Activated CD4-positive, alpha-beta memory T cell treated with anti-CD3 and anti-CD28 coated beads for 36 hours (primary cell): ENCODE measurements at places on chromosomes 2 and 18. TPM values are rescaled to one million over a fixed set of nuclear protein-coding genes. Genes with fewer than 3 reads are reported as not detected.

Gene GAL3ST2
- 0.65 TPM for total RNA-seq

Gene MARCHF4
- total RNA-seq = not detected

Gene MRO
- total RNA-seq = not detected

Gene ECEL1
- 0.10 TPM for total RNA-seq

Gene SLC9A2
- total RNA-seq = not detected

Gene GKN1
- total RNA-seq = not detected

Gene IL1R2
- total RNA-seq = 35.6 TPM

Gene SERPINB4
- not detected for total RNA-seq

Gene RAPH1
- total RNA-seq = 11.5 TPM

Gene POTEC
- total RNA-seq = not detected

Gene AKAIN1
- total RNA-seq = not detected

Gene EPC2
- total RNA-seq = 16.7 TPM

Gene FSIP2
- 0.10 TPM for total RNA-seq

Gene CRYGD
- total RNA-seq = not detected

Gene EFHD1
- total RNA-seq = 0.61 TPM

Gene SPIRE1
- 5.1 TPM for total RNA-seq

Gene PROC
- total RNA-seq = not detected

Gene RMC1
- 48.6 TPM for total RNA-seq

Gene SYT4
- total RNA-seq = not detected

Gene DSG4
- total RNA-seq = not detected

Gene CAPN14
- total RNA-seq = 0.39 TPM

Gene SCN3A
- not detected for total RNA-seq

Gene ADRA2B
- 0.36 TPM for total RNA-seq

Gene GEN1
- 24.0 TPM for total RNA-seq

Gene CHCHD5
- 39.3 TPM for total RNA-seq

Gene ACVR1C
- 1.3 TPM for total RNA-seq

Gene GALNT5
- total RNA-seq = not detected

Gene FAM117B
- total RNA-seq = 5.9 TPM

Gene L3MBTL4
- 0.31 TPM for total RNA-seq

Gene EDAR
- 0.31 TPM for total RNA-seq

Gene MROH2A
- total RNA-seq = not detected

Gene EVX2
- total RNA-seq = not detected
